LHCN-M2 (cell line): ENCODE measurements at places on chromosomes 7 and 10. TPM values are rescaled to one million over a fixed set of nuclear protein-coding genes. Genes with fewer than 3 reads are reported as not detected.

C10orf143 gene
- total RNA-seq: 0.96 and 0.98 TPM in 2 replicates

BLNK gene
- total RNA-seq: not detected in 2 replicates

ABCB4 gene
- total RNA-seq: not detected in 2 replicates

LEP gene
- total RNA-seq: not detected in 2 replicates

WEE2 gene
- not detected in 2 replicates for total RNA-seq

OPN1SW gene
- 1.7 and 2.1 TPM in 2 replicates for total RNA-seq

ZNRF2 gene
- total RNA-seq: 12.2 and 12.7 TPM in 2 replicates

EPDR1 gene
- total RNA-seq: 99.6 and 105 TPM in 2 replicates

ABCF2 gene
- total RNA-seq: 111 and 115 TPM in 2 replicates

LRRC61 gene
- total RNA-seq: not detected in 2 replicates

AQP1 gene
- 0.13 and 0.23 TPM in 2 replicates for total RNA-seq

PON1 gene
- 0.75 TPM in 1 of 2 replicates, not detected in the other for total RNA-seq

IFIT1B gene
- total RNA-seq: not detected in 2 replicates

ZWINT gene
- total RNA-seq: 138 and 146 TPM in 2 replicates

OGA gene
- total RNA-seq: 50.3 and 55.3 TPM in 2 replicates

TMEM270 gene
- not detected in 2 replicates for total RNA-seq

LRIT1 gene
- total RNA-seq: not detected in 2 replicates

HTR7 gene
- 18.3 and 19.6 TPM in 2 replicates for total RNA-seq

NPC1L1 gene
- not detected in 2 replicates for total RNA-seq

GIMAP8 gene
- total RNA-seq: 0.06 TPM in 1 of 2 replicates, not detected in the other

GDF2 gene
- total RNA-seq: not detected in 2 replicates

FERD3L gene
- not detected in 2 replicates for total RNA-seq

SFRP5 gene
- 0.17 TPM in 1 of 2 replicates, not detected in the other for total RNA-seq

C10orf105 gene
- total RNA-seq: not detected in 2 replicates

ADAP1 gene
- 0.19 and 0.57 TPM in 2 replicates for total RNA-seq

UBE2D4 gene
- 16.2 and 22.2 TPM in 2 replicates for total RNA-seq

SLC35G1 gene
- total RNA-seq: 5.1 and 6.4 TPM in 2 replicates

VAX1 gene
- not detected in 2 replicates for total RNA-seq

ZNF365 gene
- 5.3 and 6.2 TPM in 2 replicates for total RNA-seq

PALD1 gene
- 0.38 and 0.40 TPM in 2 replicates for total RNA-seq

BMPER gene
- 4.1 and 5.1 TPM in 2 replicates for total RNA-seq

SAP25 gene
- 2.4 TPM in 1 of 2 replicates, not detected in the other for total RNA-seq
